SHP77 treated with DMSO at 0.1 percent for 48 hours (cell line): ENCODE measurements at places on chromosomes 11 and 22.

GRCh38 chr11:79437981-79438630 is 2.7 kb downstream of the TENM4 start:
- DNase-seq: no peak

GRCh38 chr11:119091966-119092879 is 7.5 kb downstream of the HMBS start:
- no peak for DNase-seq

DNA sequence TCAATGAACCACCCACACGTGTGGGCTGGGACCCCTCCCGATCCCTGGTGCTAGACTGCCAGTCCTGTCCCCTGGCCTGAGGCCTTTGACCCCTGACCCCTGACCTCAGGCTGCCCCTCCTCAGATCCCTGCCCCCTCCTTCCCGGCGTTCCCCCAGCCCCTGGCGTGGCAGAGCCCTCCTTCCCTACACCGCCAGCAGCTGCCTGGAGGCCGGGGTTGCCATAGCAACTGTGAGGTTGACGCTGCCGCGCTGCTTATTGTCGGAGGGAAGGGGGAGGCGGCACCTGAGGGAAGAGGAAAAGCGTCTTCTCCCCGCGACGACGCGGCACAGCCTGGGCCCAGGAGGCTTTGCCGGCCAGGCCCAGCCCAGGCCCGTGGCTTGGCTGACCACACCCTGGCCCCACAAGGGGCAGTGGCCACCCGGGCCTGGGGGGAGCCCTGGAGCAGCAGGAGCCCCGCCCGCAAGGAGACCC is 32.6 kb downstream of the SHANK3 start:
- DNase-seq: peak; percentile 70

- no peak for DNase-seq
Measured at GRCh38 chr11:16526947-16527346, 170.6 kb upstream of the SOX6 start.

DNA sequence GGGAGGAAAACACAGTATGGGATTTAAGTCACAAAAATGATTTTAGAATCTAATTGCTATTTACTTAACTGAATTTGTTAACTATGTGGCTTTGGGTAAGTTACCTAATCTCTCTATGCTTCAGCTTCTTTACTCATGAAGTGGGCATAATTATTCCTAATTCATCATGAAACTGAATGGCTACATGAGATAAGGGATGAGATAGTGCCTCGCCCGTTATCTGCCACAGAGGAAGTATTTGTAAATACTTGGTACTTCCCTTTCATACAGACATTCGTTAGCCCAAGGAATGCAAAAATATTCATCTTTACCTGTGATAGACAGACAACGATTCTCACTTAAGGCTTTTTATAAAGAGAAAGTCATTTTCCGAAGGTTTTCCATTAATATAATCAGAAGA is 221.2 kb upstream of the BLID start:
- DNase-seq: no peak

DNA sequence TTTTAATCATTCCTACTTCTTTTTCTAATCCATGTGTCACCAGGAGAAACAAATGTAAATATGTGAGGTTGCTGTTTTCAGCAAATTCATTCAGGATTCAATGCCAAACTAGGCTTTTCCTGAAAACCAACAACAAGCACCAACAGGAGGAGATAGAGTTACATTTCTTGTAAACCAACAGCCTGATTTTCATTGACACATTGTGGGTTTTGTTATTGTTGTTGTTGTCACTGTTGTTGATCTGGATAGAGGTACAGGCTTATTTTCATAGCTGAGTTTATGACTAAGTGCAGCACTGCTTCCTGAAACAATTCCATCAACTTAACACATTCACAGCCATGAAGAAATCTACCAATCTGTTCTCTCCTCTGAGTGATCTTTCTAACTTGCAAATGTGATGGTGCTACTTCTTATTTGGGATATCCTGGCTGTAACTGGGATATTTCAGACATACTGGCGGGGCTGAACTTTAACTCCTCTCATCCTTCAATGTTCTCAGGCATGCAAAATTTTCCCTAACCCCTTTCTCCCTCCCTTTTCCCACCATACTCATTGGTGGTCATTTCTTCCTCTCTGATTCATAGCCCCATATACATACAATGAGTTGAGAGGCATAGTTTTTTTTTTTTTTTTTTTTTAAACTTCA is 65.5 kb downstream of the ME3 start:
- no peak for DNase-seq

DNA sequence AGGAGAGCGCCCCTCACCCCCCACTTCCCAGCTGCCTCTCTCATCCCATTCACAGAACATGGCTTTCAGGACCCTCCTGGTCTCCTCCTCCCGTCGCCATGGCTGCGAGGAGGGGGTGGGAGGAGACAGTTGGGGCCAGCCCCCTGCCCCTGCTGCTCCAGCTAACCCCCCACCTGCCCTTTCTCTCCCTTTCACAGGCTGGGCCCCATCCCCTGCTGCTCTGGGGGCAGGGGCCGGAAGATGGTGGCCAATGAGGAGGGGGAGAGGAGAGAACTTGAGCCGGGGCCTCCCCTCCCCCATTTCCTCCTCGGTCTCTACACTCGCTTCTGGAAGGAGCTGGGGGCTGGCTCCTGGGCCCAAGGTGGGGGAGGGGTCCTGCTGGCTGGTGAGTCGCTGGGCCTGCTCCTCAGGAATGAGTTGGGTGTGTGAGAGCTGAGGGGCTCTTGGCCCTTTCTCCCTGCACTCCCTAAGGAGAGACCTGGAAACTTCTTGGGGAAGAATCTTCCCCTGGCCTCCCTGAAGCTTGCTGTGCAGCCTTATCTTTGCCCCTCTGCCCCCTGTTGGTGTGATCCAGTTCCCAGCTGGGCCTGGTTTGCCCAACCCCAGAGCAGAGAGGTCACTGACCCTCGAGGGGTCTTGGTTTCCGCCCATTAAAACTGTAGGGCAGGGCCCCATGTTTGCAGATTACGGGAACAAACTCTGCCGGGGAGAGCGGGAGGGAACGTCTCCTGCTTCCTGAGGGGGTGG is 10.2 kb downstream of the YPEL4 start:
- DNase-seq: no peak

DNA sequence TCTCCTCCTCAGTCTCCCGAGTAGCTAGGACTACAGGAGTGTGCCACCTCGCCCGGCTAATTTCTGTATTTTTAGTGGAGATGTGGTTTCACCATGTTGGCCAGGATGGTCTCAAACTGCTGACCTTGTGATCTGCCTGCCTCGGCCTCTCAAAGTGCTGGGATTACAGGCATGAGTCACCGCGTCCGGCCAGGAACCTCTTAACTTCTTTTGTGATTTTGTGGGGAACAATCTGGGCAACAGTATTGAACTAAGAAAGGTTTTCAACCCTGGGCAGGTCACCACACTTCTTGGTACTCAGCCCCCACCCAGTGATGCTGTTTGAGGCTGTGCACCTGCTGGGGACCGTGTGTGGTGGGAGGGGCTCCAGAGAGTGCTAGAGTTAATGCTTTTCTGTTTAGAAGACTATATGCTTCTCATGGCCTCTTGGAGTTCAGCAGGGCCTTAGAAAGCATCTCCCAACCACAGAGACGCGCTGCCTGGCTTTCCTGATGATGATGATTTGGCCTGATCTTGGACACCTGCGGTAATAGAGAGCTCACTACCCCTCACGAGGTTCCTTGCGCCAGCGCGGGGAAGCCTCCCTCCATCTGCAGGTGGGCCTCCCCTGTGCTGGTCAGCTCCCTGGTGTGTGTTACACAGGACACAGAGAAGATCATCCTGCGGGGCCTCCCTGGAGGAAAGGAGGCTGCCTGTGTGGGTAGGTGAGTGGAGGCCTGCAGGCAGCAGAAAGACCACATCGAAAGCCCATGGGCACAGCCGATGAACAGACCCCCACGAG is 1.2 kb downstream of the DENND6B start:
- DNase-seq: no peak

- DNase-seq: no peak
Measured at GRCh38 chr11:36385121-36385970, 89.3 kb downstream of the PRR5L start.

DNA sequence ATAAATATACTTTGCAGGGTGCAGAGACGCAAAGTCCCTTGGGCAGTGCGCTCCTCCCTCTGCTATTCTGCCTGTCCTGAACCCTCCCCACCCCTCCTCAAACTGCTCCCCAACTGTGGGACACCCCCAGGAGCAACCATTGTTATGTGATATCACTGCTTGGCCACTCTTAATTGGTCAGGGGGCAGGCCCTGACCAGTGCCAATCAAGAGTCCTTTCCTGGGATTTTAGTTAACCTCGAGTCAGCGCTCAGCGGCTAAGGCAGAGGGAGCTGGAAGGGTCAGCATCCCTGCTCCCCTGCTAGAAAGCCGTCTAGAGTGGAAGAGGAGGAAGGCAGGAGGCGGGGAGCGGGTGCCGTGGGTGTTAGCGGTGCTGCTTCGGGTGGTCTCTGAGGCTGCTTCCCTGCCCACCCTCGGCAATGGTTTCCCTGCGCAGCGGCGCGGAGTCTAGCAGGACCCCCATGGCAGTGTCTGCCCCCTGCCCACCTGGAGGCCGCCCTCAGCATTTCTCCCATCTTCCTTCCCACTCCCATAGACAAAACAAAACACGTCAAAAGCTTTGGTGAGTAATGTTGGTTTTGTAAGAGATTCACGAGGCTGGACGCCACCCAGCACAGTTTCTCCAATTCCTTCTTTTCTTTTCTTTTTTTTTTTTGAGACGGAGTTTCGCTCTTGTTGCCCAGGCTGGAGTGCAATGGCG is 38.4 kb upstream of the A4GALT start:
- no peak for DNase-seq

DNA sequence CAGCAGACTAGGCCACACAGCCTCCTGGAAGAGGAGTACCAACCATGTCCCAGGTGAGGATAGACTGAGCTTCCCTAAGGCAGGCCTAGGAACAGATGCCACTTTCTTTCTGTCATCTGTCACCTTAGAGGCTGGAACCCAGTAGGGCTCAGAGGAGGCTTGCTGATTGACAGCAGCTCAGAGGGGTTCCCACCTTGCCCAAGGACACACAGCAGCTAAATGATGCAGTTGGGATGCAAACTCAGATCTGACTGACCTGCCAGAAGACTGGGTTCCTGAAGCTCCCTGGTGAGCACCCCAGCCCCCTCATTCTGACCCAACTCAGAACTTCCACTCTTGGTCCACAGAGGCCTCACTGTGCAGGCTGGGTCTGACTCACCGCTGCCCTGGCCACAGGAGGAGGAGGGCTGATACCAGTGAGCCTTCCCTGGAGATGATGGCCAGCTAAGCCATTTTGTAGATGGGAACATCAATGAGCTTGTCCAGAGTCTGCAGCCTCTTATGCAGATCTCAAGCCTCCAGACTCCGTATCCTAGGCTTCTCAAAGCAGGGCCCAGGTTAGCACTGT is 14.0 kb downstream of the CAPN5 start:
- no peak for DNase-seq

DNA sequence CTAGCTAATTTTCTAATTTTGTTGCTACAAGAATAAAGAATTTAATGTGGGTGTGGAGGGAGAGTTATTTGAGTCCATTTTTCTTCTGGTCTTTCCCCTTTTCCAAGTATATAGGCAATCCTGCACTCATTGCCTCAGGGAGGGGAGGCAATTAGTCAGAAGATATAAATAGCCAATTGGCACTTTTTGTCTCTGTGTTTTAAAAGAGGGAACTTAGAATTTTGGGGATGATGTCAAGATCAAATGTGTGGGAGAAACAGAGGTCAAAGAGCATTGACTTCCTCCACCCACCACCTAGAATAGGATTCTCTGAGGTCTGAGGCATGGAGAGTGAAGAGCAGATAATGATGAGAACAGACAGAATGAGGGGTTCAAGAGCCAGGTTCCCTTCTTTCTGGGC is 120.3 kb upstream of the ZC3H12C start:
- DNase-seq: no peak

GRCh38 chr11:118086913-118087768 is at the start of gene SMIM35:
TSS of gene SMIM35 (minus strand) at chr11:118086963. CDS start at chr11:118086757, 206 bp downstream.
- DNase-seq: no peak

GRCh38 chr11:117874253-117874909 is 2.1 kb downstream of the FXYD6 start:
- DNase-seq: no peak

DNA sequence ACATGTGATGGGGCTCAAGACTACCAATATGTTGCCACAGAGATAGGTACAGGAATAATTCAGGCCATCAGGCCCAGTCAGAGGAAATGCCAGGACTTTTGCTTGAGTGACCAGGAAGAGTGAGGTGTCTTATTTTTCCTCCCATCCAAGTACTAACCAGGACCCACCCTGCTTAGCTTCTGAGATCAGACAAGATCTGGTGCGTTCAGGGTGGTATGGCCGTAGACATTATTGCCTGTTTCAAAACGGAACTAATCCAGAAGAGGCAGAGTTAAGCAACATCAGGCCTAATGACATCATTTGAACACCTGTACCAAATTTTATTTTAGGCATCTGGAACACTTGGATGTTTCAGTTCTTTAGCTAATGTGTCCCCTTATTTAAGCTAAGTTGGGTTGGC is 205.5 kb upstream of the POU2AF2 start:
- no peak for DNase-seq

- no peak for DNase-seq
Measured at GRCh38 chr22:36432592-36433317, 45.0 kb upstream of the MYH9 start.

- no peak for DNase-seq
Measured at GRCh38 chr22:46857142-46857884, 94.9 kb downstream of the TBC1D22A start.

DNA sequence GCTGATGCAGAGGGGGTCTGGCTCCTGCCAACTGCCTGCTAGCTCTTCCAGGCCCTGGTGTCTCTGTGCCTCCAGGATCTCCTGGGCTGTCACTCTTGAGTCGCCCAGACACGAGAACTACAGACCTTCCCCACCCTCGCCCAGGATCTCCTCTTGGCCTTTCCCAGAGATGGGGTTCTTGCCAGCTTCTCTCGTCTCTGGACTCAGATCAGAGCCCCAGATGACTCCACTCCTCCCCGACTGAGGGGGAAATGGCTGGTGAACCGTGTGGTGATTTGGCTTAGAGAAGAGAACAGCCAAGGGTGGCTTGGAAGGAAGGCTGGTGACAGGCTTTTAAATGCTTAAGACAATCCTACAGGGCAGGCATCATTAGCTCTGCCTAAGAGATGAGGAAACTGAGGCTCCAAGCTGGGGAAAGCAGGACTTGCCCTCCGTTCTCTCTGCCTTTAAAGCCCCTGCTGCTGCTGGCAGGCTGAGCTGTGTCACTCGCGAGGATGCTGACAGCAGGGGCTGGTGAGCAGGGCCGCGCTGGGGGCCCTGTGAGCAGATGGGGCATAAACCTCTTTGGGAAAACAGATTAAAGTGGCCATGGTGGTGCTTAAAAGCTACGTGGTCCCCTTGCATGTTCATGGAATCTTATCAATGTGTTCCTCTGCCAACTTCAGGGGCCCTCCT is 90.3 kb upstream of the THY1 start:
- no peak for DNase-seq

DNA sequence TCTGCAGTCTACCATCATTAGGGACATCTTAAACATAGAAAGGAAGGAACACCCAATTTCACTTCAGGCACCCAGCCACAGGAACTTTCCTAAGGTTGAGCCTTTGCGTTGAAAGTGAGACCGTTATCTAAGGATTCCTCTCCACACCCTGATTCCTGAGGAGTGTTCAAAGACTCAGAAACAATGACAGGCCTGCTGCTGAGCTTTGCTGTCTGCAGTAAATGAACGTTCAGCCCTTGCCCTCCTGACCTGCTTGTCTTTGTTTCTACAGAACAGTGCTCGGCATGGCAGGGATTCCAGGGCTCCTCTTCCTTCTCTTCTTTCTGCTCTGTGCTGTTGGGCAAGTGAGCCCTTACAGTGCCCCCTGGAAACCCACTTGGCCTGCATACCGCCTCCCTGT is 7.0 kb downstream of the PRSS23 start:
- DNase-seq: no peak
